ENCODE measurements at places on chromosomes 5 and 9.

DNA sequence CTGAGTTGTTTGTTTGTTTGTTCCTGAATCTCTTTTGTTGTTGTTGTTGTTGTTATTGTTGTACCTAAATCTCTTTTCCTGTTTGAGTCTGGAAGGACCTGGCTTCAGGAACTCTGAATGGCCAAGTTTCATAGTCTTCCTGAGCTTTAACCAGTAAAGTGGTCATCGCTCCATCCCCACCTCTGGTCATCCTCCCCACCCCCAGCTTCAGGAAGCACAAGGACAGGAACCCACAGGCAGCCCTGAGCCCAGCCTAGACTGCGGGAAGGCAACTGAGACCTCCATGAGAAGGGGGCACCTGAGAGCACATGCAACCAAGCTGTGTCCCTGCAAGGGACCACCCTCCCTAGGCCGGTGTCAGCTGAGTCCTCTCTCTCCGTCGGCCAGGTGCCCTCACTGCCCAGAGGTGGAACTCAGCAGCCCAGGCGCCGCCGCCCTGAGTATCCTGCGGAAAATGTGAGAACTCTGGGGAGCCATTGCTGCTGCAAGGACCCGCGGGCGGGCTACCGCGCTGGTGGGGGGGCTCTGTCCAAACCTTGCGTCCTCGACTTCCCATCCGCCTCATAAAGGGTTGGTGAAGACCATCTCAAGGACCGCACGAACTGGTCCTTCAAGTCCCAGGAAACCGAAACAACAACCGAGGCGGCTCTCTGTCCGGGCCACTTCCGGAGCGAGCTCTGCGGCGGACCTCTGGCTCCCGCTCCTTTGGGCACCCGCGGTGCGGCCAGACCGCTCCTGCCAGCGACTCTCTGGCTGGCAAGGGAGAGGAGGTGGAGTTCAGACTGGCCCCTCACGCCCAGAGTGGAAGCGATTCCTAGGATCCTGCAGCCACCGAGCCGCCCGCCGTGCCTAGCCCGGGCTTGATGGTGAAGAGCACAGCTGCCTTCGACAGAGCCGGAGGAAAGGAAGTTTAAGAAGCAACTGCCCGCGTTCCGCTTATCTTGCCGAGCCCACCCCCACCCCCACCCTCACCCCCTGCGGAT, 4.2 kb downstream of the BARX1 start:
- DNase-seq: no peak

GRCh38 chr9:114282104-114282485, 40.8 kb upstream of the ORM1 start:
- DNase-seq: no peak

DNA sequence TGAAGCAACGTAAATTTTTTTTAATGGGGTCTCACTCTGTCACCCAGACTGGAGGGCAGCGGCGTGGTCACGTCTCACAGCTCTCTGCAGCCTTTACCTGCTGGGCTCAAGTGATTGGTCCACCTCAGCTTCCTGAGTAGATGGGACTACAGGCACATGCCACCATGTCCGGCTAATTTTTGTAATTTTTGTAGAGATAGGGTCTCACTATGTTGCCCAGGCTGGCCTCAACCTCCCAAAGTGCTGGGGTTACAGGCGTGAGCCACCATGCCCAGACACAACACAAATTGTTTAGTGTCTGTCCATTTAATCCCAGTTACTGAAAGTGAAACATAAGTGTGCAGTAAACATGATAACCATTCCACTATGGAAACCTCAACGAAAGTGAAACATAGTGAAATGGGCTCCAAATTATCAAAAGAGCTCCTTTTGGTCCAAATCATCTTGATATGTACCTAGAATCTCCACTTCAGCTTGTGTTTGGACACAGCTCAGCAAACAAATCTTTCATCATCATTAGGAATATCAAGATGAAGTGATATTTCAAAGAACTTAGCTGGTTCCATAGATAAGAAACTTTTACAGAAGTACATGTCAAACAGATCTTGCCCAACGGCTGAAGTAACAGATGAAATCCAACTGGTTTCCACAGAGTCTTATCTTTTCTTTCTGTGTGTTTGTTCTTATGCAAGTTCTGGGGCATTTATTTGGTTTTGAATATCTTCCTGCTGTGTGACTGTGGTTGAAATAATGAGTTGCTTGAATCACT, 41.2 kb upstream of the PLPP1 start:
- DNase-seq: no peak

GRCh38 chr9:131735238-131736128, 4.4 kb downstream of the RAPGEF1 start:
- DNase-seq: no peak

- no peak for DNase-seq
Observed at GRCh38 chr9:16970321-16970720, 99.9 kb upstream of the BNC2 start.

- DNase-seq: no peak
Observed at GRCh38 chr9:16268067-16268881, 602.2 kb downstream of the BNC2 start.

DNA sequence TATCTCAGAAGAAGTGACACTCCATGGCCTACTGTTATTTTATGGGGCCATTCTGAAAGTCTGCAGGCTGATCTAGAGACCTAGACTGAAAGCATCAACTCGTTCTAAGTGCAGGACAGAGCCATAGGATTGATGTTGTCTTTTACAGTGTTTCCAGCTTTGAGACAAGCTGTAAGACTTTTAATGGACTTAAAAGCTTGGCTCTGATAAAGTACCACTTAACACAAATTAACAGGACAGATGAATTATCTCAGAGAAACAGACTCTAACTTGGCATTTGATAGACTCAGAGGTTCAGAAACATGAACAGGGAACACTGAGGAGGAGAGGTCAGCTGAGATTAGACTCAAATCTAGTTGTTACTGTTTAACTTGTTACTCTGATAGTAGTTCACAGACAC, 203.2 kb downstream of the TLR4 start:
- DNase-seq: no peak

- no peak for DNase-seq
Observed at GRCh38 chr9:136931611-136932130, 12.9 kb downstream of the FBXW5 start.

GRCh38 chr5:14089198-14089597, 53.9 kb upstream of the TRIO start:
- no peak for DNase-seq

DNA sequence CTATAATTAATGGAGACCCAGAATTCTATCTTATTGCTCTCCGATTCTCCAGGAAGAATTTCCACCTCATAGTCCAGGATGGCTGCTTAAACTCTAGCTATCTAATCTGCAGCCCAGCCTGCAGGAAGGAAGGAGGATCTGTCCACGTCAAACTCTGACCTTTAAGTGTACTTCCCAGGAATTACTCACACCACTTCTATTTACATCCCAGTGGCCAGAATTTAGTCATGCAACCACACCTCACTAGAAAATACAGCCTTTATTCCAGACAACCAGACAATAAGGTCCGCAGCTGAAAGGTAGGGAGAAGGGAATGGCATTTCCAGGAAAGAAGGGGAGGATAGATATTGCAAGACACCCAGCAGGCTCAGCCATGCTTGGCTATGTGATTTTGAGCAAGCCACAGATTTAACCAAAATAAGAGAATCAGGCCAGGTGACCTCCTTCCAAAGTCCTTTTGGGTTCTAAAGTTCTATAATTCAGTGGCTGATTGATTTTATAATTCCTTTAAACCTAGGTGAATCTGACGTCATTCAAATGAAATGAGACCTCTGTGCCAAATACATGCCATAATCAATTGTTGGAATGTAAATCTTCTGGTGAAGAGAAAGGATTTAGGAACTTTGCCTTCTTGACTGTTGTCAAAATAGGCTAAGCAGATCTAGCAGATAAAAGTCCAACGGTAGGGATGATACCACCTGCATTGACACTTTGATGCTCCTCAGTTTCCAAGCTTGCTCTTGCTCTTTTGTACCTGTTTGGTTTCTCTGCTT, 3.7 kb upstream of the DENND1A start:
- no peak for DNase-seq

DNA sequence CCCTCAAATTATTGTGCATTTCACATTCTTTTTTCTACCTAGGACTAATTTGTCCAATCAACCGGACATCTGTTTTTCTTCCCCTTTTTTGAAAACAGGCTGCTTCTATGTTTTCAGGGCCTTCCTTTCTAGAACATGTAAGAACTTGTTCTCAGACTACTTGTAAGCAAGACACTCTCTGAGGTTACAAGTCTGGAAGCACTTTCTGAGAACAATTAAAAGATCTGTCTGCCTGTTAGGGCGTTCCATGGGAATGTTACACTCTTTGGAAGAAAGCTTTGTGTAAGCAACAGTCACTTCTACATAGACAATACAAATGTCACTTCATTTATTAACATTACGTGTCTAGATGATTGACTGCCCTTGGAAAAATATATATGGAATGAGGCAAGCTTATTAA, 50.9 kb upstream of the HSPB3 start:
- DNase-seq: no peak

- no peak for DNase-seq
Observed at GRCh38 chr9:12882430-12882829, 107.6 kb downstream of the LURAP1L start.
